ENCODE measurements at places on chromosomes 6 and 20.

DNA sequence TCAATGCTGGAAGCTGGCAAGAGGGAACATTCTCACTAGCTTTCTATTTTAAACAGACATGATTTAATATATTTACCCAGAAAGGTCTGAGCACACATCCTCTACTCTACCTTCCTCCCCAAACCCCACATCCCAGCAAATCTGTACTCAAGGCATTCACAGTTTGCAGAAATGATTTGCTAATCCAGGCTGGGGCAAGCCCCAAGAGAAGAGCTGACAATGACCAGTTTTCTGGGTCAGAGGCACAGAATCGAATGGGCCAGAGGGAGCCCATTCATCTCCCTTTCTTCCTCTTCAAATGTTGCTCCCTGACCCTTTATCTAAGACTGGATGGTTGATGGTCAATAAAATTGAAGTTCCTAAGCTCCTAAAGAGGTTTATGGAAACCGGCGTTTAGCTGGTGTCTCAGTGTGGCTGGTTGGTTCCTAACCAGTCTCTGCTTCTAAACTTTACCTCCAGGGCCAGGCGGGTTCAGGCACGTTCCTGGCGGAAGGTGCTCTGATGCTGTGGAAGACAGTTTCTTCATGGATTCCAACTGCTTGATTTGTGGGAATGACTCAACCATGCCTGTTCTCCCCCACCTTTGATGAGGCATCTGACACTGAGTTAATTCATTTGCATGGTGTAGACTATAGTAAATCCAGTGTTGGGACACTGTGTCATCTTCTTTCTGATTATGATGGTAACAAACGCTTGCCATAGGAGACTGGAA is 96.4 kb upstream of the IYD start:
- no peak for DNase-seq

DNA sequence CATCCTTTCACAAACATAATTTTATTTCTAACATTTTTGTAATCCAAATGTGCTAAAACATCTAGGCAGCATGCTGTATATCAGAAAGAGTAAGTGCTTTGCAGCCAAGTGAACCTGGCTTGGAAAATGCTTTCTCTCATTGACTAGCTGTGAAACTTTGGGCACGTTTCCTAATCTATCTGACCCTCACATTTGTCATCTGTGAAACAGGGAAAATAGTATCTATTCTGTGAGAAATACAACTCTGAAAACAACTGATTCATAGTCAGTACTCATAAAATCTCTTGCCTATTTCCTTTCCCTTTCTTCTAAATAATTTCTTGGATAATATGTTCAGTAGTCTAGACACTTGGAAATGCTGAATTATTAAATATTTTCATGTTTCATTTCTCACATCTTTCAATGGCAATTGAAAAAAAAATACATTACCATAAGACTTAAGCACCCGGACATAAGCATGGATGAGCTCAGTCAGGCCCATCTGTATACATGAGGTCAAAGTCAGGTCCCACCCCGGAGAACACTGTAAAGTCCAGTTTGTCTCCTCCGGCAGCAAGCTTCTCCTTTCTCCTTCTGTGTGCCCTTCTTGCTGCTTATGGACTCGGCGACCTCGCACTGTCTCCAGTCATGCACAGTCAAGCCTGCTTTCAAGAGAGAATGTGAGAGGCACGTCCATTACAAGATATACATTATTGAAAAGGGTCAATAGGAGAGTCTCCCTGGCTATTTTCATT is 455.0 kb upstream of the SOX4 start:
- DNase-seq = no peak

GRCh38 chr6:152184917-152185574 is 377.6 kb downstream of the ESR1 start:
- DNase-seq = no peak

DNA sequence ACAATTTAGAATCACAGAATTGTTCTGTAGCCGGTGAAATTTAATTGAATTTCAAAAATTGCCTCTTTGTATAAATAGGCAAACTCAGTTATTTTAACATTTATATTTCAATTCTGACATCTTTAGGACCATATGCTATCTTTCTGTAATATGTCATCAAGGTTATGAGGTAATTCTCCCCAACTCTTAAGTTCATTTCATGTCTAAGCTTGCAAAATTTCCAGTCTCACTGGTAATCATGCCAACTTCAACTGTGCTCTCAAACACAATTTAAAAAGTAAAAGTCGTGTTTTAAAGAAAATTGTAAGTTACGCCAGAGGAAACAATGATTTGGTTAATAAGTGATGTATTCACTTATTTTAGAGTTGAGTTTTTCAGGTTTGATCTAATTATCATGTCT is 1.4 kb downstream of the NCOA7 start:
- DNase-seq = no peak

DNA sequence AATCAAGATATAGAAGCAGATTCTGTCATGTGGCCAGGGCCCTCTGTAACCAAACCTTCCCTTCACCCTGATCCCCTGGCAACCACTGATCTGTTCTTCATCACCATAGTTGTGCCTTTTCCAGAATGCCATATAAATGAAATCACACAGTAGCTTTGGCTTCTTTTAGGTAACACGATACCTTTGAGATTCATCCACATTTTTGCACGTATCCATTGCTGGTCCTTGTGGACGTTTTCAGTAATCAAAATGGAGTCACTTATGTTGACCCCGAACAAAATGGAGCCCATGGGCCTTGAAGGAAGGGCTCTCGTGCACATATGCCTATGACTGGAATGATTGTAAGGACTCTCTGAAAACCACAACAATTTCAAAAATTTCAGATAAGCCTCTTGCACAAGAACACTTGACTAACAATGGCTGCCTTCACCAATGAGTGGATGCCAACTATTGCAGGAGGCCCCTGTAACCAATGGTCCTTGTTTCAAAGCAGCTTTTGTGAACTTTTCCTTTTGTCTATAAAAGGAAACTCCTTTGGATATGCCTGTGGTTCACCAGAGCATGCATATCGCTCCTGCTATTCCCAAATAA is 84.3 kb upstream of the RALY start:
- peak; percentile 32 for DNase-seq

- no peak for DNase-seq
Measured at GRCh38 chr6:52454556-52454955, 34.4 kb downstream of the EFHC1 start.

DNA sequence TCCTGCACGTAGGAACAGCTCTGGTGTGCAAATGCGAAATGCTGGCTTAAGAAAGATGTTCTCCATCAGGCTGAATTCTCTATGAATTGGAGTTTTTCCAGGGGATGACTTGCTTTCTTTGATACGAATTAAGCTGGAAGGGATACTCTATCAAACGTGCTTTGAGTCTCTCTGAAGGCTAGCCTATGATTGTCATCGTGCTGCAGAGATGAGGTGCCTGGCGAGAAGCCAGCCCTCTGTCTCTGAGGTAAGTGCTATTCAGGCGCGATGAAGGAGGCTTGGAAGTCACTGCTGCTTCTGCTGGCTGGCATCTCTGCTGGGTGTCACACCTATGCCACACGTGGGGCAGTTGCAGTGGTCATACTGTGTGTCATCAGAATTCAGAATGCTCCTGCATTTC is 223.7 kb downstream of the TAF4 start:
- no peak for DNase-seq

GRCh38 chr6:158819213-158819976 is at the start of gene EZR:
TSS of gene EZR (minus strand) at chr6:158819368. CDS start at chr6:158818093, 1,275 bp downstream.
- peak; percentile 66 for DNase-seq

- no peak for DNase-seq
Measured at GRCh38 chr20:63955281-63955826, 862 bp downstream of the UCKL1 start.

GRCh38 chr20:33696448-33696847 is 10.3 kb upstream of the E2F1 start:
- no peak for DNase-seq

- DNase-seq = no peak
Measured at GRCh38 chr6:33912195-33912594, 108.4 kb upstream of the MLN start.

- DNase-seq = no peak
Measured at GRCh38 chr20:57795342-57795697, 85.5 kb upstream of the PMEPA1 start.

DNA sequence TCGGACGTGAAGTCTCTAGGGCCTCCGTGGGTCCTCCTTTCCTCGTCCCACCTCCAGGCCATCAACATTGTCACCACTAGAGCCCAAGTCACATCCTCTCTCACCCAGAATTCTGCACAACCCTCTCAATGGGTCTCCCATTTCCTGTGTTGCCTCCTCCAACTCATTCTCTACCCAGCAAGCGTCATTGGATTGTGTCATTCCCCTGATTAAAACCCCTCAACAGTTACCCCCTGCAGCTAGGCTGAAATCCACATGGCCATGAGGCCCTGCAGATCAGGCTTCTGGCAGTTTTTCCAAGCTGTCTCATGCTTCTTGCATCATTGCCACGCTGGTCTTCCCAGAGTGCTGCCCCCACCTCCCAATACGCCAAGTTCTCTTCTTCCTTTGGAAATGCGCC is 12.9 kb upstream of the FAM210B start:
- no peak for DNase-seq

DNA sequence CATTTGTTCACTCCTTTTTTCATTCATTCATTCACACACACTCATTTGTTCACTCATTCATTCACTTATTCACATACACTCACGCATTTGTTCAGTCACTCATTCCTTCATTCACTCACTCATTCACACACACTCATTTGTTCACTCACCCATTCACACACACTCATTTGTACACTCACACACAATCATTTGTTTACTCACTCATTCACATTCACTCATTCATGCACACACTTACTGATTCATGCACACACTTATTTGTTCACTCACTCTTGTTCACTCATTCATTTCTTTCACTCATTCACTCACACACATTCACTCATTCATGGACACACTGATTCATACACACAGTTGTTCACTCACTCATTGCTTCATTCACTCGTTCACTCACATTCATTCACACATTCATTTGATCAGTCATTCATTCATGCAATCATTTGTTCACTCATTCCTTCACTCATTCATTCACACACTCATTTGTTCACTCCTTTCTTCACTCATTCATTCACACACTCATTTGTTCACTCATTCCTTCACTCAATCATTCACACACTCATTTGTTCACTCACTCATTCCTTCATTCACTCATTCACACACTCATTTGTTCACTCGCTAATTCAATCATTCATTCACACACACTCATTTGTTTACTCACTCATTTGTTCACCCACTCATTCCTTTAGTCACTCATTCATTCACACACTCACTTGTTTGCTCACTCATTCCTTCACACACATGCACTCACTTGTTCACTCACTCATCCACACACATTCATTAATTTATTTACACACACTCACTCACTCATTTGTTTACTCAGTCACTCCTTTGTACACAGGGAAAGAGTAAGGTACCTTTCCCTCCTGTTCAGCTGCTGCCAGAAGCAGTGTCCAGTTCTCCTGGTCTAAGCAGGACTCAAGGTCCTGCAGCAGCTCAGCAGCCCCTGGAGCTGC is 50.7 kb upstream of the BHLHE23 start:
- DNase-seq = no peak

- DNase-seq = no peak
Measured at GRCh38 chr20:50701041-50701963, 10.0 kb upstream of the RIPOR3 start.

DNA sequence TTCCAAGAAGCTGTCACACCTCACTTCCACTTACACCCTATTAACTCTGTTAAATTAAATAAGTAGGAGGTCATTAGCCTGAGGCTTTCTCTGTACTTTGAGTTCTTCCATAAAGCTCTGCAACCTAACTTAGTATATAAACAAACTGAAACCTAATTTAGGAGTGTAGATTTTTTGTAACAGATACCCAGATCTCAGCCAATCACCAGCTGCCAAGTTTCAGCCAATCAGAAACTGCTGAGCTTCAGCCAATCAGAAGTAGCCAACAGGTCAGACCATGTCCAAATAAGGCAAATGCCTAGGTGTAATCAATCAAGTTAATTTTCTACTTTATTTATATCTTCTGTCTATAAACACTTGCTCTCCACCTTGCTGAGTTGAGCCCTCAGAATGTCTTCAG is 142.7 kb upstream of the SULF2 start:
- no peak for DNase-seq

GRCh38 chr20:48524582-48524981 is 303.2 kb downstream of the PREX1 start:
- no peak for DNase-seq

- no peak for DNase-seq
Measured at GRCh38 chr6:5976811-5977210, 29.9 kb downstream of the NRN1 start.

DNA sequence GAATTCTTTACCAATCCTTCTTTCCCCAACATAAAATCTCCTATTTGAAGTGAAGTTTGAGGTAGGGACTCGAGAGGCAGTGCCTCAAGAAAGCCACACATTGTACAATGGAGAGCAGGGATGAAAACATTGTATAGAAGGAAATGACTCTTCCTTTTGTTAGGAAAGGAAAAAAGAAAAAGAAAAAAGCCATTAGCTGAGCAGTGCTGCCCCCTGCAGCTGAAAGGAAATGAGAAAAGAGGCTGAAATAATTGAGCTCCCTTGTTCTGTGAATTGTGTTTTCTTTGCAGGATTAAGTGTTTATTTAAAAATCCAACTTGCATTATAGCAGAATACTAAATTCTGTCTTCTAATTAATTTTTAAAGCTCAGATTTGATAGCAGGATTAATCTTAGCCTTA is 162.9 kb upstream of the SASH1 start:
- no peak for DNase-seq

DNA sequence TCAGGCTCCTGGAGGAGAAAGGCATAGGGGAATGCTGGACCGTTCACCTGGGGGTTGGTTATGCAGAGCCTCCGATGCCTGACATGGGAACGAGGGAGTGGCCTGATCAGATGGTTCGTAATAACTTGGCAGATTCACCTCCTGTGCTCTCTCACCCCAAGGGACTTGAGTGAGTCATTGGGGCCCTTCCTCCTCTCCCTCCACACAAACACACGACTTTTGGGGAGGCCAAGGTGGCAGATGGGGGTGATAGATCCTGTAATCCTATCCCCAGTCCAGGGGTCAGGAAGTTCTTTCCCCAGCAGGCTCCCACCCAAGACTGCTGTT is 45.6 kb upstream of the ARFGEF2 start:
- DNase-seq = no peak

- peak; percentile 58 for DNase-seq
Measured at GRCh38 chr20:15654208-15654649, 919.0 kb downstream of the KIF16B start.

- peak; percentile 51 for DNase-seq
Measured at GRCh38 chr20:10376270-10377075, 57.5 kb downstream of the MKKS start.

GRCh38 chr20:1588533-1589460 is 31.0 kb downstream of the SIRPB1 start:
- no peak for DNase-seq

DNA sequence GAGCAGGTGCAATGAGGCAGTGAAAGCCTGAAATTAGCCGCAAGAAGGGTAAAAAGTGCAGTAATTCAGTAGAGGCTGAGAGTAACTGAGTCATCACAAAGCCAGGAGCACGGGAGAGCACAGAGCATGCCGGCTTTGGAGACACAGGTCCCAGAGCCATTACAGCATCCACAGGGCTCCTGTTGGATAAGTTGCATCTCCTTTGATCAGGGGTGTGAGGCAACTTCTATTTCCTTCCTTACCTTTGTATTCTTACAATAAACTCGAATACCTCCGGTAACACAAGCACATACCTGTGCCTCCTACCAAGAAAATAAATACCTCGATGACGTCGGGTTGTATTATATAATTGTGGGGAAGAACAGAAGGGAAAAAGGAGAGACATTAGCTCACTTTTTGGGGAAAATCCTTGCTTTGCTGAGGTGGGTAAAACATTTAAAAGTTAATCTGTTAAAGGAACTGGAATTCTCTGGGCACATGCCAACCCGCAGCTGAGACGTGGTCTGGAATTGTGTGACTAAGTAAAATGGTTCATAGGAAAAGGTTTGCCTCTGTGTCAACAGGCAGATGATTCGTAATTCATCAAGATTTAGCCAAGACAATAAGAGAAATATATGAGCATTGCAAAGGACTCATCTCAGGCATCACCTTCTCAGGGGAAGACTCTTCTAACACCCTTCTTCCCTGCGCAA is 360.7 kb upstream of the ZFP64 start:
- no peak for DNase-seq
